Inflammatory macrophage treated with lipopolysaccharide for 1 hour (primary cell): ENCODE measurements at places on chromosomes 7 and 10.
A peak's percentile ranks its signal among the peaks of the same experiment; 100 is the strongest.

DNA sequence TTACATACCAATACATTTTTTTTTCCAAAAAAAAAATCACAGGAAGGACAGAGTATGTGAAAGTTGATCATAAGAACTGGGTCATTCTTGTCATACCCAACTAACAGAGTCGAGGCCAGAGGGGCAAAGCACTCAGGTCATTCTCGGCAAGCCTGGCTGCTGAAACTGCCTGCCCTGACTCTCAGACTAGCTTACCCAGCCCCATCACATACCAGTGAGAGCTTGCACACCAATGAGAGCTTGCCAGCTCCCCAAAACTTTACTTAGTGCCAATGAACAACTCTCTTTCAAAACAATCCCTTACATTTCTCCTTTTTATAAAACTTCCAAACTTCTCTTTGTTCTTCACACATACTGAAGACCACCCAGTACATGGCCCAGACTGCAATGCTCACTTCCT, 48.9 kb downstream of the VOPP1 start:
- no peak for DNase-seq

DNA sequence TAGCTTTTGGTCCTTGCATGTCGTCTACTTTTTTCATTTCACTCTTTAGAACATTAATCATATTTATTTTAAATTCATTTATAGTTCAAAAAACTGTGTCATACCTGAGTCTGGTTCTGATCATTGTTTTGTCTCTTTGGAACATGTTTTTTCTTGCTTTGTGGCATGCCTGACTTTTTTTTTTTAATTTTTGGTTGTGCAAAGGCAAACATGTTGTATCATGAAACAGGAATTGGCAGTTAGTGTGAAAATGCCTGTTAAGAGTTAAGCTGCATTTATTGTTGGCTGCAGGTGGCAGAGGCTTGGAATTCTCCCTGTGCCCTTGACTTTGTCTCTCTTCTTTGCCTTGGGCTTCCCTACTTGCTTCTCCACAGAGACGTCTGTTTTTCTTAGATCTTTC, 525.0 kb upstream of the ADARB2 start:
- no peak for DNase-seq

- DNase-seq: no peak
Measured at GRCh38 chr7:86339051-86339450, 304.7 kb upstream of the GRM3 start.

GRCh38 chr7:70668606-70669358, 463.2 kb upstream of the GALNT17 start:
- DNase-seq: no peak

- DNase-seq: no peak
Measured at GRCh38 chr7:156819733-156820295, 73.2 kb downstream of the LMBR1 start.

GRCh38 chr10:11113156-11113555, 95.5 kb downstream of the CELF2 start:
- DNase-seq: peak; percentile 22

- DNase-seq: no peak
Measured at GRCh38 chr10:132675031-132675740, 110.8 kb downstream of the NKX6-2 start.

- no peak for DNase-seq
Measured at GRCh38 chr10:131818510-131819234, 82.1 kb upstream of the PPP2R2D start.

- DNase-seq: peak; percentile 15
Measured at GRCh38 chr10:103558911-103559310, 65.4 kb downstream of the NEURL1 start.

GRCh38 chr7:155814316-155815276, 2.3 kb upstream of the SHH start:
- DNase-seq: no peak

DNA sequence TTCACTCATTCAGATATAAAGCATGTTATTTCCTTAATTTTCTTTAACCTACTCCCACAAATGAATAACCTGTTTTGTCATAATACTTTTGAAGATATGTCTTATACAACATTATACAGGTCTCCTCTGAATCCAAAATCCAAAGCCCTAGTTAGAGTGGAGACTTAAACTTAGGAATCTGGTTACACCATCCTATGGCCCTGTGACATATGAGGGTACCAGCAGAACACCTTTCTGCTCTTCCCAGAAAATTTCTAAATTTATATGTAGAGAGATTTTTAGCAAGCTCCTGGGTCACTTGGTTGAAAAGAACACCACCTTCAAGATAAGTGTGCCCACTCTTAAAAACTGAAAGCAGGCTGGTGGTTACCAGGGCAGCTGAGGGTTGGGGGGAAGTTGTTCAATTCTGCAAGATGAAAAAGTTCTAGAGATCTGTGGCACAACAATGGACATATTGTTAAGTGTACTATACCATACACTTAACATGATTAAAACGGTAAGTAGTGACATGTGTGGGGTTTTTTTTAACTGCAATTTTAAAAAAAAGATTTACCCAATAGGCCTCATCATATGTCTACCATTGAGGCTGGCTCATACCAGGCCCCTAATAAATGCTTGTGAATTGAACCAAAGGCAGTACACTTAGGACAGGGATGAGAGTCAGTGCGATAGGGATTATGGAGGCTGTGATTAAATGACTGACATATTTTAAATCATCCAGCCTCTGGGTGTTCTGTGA, 37.6 kb upstream of the KCNIP2 start:
- no peak for DNase-seq

DNA sequence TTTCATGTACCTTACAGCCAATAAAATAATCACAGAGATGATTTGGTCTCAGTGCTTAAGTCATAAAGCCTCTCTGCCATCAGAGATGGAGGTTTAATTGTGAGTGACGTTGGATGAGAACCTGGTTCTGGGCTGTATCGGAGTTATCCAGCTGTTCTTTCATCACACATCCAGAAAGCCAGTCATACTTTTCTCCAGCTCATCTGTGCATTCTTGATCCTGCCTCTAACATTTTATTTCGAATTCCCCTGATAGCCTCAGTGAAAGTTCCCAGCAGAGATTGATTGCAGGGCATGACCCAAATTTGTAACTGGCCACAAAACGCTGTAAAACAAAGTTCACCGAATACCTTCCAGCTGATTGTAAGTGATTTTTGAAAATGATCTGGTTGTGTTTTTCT, 212.6 kb upstream of the HABP2 start:
- DNase-seq: no peak

DNA sequence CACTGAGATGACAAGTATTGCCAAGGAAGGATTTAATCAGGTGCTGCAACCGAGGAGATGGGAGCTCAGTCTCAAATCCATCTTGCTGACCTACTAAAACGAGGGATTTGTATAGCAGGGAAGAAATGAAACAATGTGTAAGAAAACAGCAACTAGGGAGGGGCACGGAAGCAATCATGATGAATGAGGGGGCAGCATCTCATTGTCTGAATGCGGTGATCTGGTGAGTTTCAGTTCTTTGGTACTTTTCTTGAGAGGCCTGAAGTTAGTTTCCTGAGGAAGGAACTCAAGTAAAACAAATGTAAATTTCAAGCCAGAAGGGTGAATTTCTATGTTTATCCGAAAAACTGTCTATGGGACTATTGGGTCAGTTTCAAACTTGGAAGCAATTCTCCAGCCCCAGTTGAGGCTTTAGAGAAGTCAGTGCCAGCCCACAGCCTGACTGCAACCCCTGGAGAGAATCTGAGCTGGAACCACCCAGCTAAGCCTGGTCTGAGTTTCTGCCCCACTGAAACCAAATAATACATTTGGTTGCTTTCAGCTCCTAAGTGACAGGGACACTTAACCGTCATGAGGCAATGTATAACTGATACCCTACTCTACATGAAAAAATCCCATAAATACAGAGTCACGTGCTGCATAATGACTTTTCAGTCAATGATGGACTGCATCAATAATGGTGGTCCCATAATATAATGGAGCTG, 45.8 kb upstream of the TNS3 start:
- DNase-seq: no peak

GRCh38 chr10:101616415-101617101, 28.4 kb downstream of the DPCD start:
- DNase-seq: no peak

DNA sequence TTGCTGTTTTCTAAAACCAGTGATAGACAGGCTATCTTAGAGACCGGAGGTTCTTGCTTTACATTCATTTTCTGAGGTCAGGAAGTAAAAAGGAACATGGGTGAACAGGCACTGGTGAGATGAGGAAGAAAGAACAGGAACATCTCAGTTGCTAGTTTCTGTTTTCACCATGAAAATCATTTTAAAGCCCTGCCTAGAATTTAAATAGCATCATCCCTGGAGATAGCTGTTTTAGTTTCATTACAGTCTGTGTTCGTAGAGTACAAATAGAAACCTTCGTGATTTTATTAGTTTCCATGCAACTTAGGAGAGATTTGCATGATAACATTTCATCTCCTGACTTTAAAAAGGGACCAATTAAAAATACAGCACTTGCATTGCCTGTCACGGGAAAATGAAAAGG, 14.7 kb downstream of the KCNMA1 start:
- DNase-seq: peak; percentile 73

GRCh38 chr10:75607576-75607975, 176.2 kb downstream of the LRMDA start:
- DNase-seq: no peak
